ENCODE measurements at places on chromosomes 12 and 14. TPM values are rescaled to one million over a fixed set of nuclear protein-coding genes. Genes with fewer than 3 reads are reported as not detected.

Gene MYF6
- total RNA-seq: not detected

Gene OR8S1
- not detected for total RNA-seq

Gene BCL2L14
- not detected for total RNA-seq

Gene TDRD9
- 1.0 TPM for total RNA-seq

Gene CDKL1
- 15.8 TPM for total RNA-seq

Gene CLMN
- 0.35 TPM for total RNA-seq

Gene RIMBP2
- 0.23 TPM for total RNA-seq

Gene NIN
- 13.3 TPM for total RNA-seq

Gene KRT77
- total RNA-seq: not detected

Gene STYK1
- total RNA-seq: 0.26 TPM

Gene CIROP
- not detected for total RNA-seq

Gene OR4E2
- total RNA-seq: not detected

Gene GDF11
- 7.9 TPM for total RNA-seq

Gene ART4
- total RNA-seq: 0.26 TPM

Gene CRACR2A
- total RNA-seq: 3.2 TPM

Gene CEBPE
- not detected for total RNA-seq

Gene NPFF
- not detected for total RNA-seq

Gene NR4A1
- total RNA-seq: 21.1 TPM

Gene SLC25A47
- not detected for total RNA-seq

Gene NAA30
- total RNA-seq: 12.3 TPM
